C1 segment of cervical spinal cord (tissue), 14 donors: ENCODE measurements at places on chromosomes 2 and 18.

GRCh38 chr2:17878281-17879136, at the start of gene KCNS3:
KCNS3 (plus strand) TSS chr2:17878667; CDS start chr2:17931009, 52,342 bp downstream.
- DNase-seq, result no peak

DNA sequence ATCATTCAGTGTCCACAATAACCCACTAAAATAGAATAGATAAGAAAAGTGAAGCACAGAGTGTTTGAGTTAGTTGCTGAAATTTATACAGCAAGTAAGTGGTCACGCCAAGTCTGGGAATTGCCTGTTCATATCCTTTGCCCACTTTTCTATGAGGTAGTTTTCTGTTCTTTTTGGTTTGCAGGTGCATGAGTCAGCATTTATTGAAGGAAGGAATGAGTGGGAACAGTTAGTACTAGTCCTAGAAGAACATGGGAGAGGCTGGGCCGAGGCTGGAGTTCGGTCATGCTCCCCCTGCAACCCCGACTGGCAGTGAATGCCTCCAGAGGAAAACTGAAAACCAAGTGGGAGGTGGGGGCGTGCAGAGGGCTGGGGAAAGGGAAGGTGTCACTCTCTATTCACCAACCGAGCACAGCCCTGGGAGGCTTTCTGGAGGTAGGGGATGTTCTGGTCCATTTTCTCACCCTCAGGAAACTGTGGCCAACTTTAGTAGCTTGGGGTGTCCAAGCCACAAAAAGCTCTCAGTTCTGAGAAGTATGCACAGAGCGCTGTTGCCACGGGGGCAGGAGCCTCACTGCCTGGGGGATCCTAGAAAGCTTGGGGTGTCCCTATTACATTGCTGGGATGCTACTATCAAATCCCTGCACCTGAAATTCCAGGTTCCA, 41.4 kb downstream of the FOSL2 start:
- no peak for DNase-seq

- DNase-seq, result no peak
Observed at GRCh38 chr2:86335865-86336674, 1.4 kb downstream of the REEP1 start.

DNA sequence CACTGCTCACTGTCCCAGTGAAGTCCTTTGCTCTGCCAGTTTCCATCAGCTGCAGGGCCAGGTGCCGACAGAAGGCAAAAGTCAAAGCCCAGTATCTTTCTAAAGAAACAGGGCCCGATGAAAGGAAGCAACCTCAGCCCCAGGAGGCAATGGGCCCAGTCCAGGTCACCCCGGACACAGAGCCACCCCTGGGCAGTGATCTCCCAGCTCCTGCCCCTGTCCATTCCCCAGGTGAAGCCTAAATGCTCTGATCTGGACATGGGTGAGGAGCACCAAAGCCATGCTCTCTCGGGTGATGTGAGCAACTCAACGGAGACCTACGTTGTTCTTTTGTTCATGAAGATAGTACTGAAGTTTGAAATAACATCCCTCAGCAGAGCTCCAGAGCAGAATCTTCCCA, 61.6 kb downstream of the HDAC4 start:
- no peak for DNase-seq

DNA sequence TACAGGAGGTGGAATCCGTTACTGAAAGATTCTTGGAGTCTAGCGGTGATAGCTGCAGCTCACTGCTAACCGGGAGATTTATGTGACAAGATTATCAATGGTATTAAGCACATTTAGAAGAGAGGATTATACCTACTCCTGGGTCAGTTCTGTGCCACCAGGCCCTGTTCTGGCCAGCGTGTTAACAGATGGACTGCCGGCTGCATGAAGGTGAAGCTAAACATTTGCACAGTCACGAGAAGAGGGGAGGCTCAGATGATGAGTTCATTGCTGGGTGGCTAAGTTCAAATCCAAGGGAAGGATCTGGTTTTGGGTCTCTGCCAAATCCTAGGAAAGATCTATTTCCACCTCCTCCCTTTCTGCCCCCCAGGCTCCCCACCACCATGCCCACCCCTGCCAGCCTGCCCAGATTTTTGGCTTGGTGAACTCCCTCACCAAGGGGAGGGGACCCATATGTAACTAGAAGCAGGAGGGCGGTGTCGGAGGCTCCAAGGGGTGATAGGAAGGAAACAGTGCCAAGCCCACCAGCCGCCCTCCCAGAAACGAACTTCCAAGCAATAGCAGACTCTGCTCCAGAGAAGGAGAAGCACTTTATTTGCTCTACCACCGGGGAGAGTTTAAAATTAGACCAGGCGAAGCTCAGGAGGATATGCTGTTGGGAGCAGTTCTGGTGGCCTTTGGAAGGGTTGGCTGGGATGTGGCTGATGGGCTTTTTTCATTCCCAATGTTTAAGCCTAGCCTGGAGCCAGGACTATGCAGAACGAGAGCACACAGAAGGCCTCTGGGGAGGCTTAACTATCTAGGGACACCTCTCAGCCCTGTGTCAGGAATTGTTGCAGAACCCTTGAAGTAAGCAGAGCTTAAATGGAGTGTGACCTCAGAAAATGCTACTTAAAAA, 200.5 kb downstream of the KLHL29 start:
- no peak for DNase-seq

DNA sequence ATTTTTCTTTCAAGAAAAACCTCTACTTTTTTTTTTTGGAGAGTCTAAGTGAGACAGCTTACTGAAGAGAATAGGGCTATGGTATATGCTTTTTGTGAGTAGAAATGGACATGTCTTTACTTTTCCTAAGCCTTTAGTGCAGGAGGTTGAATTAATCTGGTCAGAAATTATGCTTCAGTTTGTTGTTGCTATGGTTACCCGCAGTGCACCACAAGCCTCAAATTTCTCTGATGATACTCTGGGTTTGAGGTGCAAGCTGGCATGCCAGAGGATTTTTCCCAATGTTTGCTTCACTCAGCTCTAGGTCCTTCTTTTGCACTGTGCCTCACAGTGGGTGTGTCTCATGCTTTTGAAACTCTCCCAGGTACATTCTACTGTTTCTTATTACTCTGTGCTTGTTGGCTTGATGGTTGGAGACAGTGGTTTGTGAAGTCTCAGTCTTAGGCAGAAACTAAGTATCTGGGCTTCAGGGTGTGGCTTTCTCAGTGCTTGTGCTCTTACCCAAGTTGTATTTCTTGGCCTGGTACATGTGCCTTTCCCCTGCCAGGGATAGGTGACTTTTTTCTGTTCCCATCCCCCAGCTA, 278.3 kb downstream of the RBM43 start:
- no peak for DNase-seq

GRCh38 chr2:7015007-7015950, 98.1 kb downstream of the RNF144A start:
- DNase-seq, result no peak

GRCh38 chr2:3572620-3573019, 2.4 kb upstream of the RPS7 start:
- DNase-seq, result no peak

DNA sequence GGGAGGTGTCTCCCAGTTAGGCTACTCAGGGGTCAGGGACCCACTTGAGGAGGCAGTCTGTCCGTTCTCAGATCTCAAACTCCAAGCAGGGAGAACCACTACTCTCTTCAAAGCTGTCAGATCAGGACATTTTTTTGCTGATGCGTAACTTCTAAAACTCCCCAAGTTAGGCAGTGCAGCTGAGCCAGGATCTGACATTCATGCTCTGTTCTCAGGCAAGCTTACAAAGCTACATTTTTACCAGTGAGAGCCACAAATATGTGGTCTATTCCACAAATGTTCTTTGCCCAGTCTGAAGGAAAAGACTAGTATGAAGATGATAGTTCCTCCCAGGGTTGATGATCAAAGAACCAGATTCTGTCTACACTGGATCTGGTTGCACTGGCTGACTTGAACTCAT, 184.1 kb downstream of the MTCL1 start:
- DNase-seq, result no peak

GRCh38 chr2:102317715-102318114, 6.4 kb downstream of the IL1RL1 start:
- DNase-seq, result no peak

DNA sequence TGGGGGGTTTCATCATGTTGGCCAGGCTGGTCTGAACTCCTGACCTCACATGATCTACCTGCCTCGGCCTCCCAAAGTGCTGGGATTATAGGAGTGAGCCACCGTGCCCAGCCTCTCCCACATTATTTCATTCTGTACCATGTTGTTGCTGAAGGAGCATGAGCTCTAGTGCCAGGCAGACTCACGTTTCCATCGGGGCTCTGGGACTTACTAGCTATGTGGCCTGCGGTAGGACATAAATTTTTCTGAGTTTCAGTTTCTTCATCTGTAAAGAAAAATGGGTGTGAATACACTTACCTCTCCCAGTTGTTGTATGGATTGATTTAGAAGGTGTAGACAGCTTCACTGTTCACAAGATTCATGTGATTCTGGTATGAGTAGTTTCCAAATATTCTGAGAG, 30.8 kb upstream of the CCL20 start:
- no peak for DNase-seq

GRCh38 chr18:47108998-47109405, 41.3 kb downstream of the HDHD2 start:
- DNase-seq, result no peak

DNA sequence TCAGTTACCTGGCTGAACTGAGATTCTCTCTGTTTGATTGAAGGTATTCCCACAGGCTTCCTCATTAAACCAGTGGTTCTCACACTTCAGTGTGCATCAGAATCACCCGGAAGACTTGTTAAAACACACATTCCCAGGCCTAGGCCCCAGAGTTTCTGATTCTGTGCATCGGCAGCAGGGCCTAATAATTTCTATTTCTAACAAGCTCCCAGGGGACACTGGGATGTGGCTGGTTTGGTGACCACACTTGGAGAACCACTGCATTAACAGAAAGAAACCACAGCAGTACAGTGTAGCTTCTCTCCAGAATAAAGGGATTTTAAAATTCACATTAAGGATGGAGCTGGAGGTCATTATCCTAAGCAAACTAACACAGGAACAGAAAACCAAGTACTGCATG, 6.5 kb downstream of the MRO start:
- no peak for DNase-seq

DNA sequence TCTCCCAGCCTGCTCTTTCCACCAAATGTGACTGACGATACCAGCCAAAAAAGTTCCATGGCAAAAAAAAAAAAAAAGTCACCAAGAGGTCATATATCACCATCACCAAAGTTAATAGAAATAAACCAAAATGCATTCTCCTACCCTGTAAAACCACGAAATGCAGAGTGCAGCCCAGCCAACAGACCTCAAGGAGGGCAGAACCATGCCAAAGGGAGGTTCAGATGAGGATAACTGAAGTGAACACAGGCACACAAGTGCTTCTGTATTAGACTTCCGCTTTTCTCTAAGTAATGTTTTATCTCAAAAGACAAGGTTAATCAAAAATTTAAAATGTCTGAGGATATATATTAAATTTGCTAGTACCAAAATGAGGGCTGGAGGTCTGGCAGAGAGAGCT, 5.5 kb downstream of the SERPINE2 start:
- no peak for DNase-seq

DNA sequence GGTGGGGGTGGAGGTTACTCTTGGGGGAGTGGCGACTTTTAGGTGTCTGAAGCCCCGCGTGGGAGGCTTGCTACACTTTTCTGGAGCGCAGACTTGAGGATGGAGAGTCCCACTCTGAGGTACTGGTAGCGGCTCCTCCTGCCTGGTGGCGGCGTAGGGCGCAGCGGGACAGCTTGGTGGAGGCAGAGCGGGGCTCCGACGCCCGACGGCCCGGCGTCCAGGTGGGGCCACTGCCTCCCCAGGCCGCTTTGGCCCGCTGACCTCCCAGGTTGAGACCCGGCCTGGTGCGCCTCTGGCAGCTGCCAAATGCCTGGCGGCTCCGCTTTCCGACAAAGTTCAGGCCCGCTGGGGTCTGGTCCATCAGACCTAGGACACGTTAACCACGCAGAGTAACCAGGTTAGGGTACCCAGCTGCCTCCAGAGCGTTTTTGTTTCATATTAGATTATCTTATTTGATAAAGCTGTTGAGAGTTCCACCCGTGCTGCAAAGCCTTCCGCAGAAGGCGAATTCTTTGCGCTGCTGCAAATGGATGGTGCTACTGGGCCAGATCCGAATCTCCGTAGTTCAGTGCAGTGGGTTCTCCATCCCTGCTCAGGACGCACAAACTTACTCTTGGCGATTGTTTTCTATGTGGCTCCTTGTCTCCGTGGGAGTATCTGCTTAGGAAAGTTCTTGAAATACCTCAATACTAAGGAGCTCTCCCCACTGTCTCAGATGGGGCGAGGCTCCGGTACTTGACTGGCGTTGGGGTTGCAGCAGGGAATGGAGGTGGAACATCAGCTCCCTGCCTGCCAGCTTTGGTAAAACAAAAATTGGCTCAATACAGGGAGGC, 405.9 kb downstream of the XIRP2 start:
- DNase-seq, result peak; percentile 27

DNA sequence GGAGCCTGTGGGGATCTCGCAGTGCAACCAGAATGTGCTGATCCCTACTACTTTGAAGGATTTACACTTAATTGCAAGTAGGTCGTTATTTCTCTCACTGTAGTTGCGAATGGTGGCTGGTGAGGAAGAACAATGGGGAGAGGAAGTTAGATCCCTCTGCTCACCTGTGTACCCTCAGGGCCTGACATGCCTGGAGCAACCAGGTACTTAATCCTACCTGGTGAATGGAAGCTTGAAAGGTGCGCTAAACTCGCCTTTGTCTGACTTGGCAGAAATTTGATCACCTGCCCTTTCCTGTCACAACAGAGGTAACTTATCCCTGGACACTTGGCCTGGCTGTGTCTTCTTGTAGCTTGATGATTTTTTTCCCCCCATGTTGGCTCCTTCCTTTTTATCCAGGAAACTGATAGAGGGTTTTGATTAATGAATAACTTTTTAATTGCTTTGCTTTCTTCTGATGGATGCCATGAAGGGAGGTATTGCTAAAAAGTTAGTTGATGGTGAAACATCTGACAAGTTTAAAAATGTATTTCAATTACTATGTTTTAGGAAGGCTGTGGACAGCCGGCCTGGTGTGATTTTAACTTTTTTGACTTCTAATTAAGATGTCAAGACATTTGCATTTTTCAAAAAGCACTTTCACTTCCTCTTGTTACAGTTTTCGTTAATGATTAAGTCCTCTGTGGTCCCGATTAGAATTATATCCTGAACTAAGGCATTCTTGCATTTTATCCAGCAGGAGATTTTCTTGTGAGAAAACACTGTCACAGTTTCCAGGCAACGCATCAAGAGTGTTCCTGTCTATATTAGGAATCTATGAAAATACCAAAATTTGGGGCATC, 9.2 kb downstream of the SGPP2 start:
- DNase-seq, result no peak
